NCI-H1105 (cell line): ENCODE measurements at places on chromosomes 1 and 21.
A peak's percentile ranks its signal among the peaks of the same experiment; 100 is the strongest.

GRCh38 chr1:15296585-15297321 is 49.7 kb downstream of the FHAD1 start:
- DNase-seq = no peak

GRCh38 chr1:15409388-15410222 is at the start of gene EFHD2:
Gene EFHD2, plus strand, starts transcription at chr1:15409888. Its CDS starts 84 bp downstream, at chr1:15409972.
- DNase-seq = peak; percentile 85

DNA sequence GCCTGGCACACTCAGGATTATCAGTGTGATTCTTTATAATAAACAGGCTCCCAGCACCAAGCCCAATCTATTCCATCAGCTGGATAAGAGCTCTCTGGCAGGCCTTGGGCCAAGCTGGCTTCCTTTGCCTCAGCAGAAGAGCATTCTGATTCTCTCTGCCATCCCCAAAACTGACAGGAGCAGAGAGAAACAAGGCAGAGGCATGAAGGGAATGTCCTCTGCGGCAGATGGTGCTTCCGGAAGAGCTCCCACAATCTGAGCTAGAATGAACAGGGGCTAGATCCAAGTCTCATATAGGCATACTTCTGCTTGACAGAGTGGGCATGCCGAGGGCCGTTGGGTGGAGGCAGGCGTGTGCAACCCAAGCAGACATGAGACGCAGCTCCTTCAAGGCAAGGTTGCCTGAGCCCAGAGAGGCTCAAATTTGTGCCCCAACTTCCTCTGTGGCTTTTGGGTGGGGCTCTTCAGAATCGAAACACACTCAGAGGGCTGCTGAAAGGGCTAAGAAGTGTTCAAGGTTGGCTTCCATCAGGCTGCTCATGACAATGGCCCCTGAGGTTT is 4.0 kb downstream of the CAPN2 start:
- no peak for DNase-seq

DNA sequence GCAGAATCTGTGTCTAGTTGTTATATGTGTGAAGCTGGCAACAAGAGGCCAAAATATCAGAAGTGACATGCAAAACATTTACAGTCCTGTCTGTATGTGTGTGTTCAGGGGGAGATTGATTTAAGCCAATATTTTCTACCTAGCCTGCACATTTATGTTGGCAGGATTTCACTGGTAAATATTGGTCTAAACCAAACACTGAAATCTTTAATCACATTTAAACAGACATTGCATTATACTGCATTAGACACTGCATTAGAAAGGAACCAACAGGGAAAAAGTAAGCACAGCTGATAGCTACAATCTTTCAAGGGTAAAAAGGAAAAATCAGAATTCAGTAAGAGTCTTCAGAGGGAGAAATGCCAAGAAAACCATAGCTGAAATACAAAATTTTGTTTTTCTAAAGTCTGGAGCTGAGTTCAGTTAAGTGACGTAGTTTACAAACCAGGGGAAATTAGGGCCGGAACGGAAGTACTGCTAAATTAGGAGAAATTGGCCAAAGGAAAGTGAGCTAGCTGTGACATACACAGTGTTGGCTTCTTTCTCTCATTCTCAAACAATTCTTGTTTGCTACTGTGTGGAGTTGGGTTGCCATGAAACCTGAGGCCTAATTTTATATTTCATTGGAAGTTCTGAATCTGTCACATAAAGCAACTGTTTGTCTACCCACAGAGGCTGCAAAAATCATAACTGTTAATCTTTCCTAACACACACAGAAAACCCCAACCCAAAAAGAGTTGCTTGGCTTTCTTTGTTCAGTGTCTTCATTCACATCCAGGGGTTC is 217.3 kb upstream of the SGIP1 start:
- DNase-seq = no peak

DNA sequence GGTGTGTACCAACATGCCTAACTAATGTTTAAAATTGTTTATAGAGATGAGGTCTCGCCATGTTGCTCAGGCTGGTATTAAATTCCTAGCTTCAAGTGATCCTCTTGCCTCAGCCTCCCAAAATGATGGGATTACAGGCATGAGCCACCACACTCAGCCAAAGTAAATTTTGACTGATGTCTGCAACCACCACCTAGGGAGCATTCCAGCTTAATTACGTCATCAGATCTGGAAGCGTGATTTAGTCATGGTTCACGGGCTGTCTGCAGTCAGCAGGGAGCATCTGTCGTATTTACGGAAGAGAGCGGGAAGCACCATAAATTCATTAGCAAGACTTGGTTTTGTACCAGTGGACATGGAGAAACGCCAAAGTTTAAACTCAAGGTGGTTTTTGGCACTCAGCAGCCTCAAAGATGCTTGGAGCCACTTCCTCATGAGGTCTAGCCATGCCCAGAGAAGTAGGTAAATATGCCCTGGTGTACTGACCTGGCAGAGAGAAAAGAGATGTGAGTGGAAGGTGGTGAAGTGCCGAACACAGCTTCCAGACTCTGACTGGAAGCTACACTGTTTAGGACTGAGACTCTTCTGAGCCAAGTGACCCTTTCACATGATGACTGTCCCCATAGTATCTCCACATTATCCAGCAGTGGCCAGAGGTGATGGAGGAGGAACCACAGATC is 60.8 kb upstream of the SLC35F3 start:
- DNase-seq = no peak

GRCh38 chr1:103283841-103284669 is 175.7 kb upstream of the COL11A1 start:
- DNase-seq = no peak

DNA sequence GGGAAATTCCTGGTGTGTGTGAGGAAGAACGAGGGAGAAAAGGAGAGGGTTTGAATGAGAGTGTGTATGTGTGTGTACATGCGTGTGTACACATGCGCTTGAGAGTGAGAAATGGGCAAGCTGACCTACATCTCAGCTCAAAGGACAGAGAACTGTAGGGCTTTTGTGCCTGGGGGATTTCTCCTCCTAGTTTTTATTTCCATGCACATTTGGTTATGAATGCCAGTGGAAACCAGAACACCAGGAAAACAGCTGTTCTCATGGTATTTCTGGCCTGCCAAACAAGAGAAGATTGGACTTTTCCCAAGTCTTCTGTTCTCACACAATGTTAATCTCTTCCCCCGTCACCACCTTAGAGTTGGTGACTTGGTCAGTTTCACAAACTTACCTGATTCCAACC is 45.2 kb downstream of the SLC44A3 start:
- DNase-seq = no peak

- DNase-seq = peak; percentile 73
These were observed 283.4 kb downstream of the ASTN1 start for GRCh38 chr1:176880955-176881595.

GRCh38 chr1:163730411-163730821 is 408.7 kb downstream of the NUF2 start:
- DNase-seq = peak; percentile 37

DNA sequence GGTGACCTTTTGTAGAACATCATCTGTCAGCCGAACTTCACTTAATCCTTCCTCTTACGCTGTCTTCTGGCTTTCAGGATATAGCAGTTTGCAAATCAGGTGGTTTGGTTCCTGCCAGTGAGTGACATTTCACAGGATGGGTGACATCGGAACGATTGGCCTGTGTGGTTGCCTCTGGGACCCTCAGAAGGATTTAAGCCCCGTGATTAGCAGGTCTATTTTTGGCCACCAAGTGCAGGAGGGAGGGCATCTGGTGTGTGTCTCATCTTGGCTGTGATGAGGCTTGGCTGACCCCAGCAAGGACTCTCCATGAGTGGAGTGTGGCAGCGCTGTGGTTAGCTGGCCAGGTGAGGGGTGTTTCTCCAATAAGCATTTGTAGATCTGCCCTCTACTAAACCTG is 407.6 kb upstream of the VAMP3 start:
- DNase-seq = no peak

- peak; percentile 49 for DNase-seq
These were observed 86.3 kb downstream of the ACBD6 start for GRCh38 chr1:180415985-180416633.

DNA sequence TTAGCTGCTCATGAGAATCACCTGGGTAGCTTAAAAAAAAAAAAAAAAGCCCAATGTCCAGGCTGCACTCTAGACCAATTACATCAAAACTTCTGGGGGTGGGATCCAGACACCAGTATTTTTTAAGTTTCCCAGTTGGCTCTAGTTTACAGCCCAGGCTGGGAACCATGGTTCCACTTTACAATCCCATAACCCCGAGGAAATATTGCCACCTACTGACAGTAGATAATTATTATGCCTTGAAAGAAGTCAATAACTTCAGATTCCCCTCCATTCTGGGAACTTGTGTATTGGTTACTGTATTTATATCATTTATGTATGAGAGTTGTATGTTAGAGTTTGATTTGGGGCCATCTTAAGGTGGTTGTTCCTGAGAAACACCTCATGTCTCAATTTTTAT is 100.2 kb downstream of the SPATA46 start:
- no peak for DNase-seq

- no peak for DNase-seq
These were observed 46.5 kb downstream of the LUZP1 start for GRCh38 chr1:23122023-23122748.

DNA sequence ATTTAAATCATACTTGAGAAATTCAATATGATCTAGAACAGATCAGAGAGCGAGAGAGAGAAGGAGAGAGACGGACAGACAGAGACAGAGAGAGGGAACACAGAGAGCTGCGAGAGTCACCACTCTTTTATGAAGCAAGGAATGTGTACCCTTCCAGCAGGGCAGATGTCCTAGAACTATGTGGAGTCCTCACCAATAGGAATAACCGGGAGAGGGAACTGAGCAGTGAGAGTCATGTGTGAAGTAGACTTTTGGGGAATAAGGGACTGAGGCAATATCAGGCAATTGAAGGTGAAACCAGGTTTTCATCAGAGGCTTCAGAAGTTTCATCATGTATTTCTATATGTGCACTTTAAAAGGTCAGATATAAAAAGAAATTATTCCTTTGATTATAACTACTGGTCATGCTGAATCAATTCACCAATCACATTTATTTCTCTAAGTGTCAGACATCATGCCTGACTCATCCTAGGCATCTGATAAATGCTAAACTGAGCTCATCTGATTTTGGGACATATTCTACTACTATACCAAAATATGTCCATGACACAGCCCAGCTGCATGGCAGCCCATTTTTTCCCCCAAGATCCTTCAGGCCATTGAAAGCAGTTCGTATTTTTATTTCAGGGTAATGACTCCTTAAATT is 22.4 kb downstream of the VTCN1 start:
- DNase-seq = no peak

- peak; percentile 11 for DNase-seq
These were observed 7.0 kb downstream of the HFM1 start for GRCh38 chr1:91397605-91398004.

GRCh38 chr1:42266253-42267135 is 68.5 kb downstream of the FOXJ3 start:
- no peak for DNase-seq

DNA sequence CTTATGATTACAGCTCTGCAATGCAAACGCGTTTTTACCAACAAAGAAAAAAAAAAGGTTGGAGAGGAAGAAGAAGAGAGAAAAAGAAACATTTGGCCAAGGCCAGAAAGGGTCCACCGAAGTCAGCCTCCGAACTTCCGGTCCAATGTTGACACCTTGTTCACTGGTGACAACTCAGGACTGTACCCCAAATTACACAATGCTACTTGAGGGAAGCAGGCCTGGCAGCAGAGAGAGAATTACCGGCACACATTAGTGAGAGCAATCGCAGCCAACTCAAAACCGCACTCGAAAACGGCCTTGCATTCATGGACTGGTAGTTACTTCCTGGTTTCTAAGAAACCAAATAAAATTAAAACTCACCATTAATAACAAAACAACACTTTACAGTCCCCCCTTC is 652.5 kb downstream of the KIF26B start:
- DNase-seq = no peak

DNA sequence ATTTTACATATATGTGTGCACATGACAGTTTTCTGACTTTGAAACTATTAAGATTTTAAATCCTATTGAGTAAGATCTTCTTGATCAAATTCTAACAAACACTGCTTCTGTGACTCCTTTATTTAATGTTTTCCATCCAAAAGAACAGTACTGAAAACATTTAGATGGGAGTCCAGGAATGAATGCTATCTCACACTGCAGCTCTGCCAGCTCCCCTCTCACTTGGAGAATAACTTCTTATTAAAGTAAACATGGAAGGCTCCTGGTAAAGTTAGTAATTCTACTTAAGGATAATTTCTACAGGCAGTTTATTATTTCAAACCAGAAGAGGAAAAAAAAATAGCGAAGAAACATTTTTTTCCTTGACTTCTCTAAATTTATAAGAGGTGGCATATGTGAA is 349.1 kb downstream of the DPYD start:
- DNase-seq = no peak
